ENCODE measurements at places on chromosomes 11 and 22.

DNA sequence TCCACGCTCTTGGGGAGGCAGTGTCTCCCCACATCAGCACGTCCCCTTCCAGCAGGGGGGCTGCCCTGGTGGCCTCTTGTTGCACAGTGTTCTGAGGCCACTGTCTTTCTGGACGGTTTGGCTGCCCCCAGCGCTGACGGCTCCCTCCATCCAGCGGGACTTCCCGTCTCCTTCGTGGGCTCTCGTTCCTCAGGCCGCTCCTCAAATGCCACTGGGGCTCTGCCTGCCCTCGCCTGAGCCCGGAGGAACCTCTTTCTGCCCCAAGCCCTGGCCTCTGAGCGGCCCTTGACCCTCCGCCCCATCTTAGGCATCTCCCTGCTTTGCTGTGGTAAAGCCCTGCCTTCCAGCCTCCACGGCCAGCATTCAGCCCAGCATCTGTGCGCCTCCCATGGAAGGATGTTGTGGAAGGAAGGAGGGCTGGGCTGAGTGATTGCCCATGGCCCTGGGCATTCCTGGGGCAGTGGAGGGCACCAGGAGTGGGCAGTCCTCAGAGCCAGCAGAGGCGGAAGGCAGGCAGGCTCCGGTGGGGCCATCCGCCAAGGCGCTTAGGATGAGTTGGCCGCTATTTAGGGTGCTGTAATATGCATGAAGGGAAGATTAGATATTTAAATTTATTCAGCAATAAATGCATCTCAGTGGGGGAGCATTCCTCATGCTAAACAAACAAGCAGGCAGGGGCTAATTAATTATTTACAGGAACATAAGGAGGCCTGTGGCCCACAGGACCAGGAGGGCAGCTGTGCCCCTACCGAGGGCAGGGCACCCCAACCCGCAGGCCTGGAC, 17.8 kb downstream of the OTUB1 start:
- no peak for DNase-seq

DNA sequence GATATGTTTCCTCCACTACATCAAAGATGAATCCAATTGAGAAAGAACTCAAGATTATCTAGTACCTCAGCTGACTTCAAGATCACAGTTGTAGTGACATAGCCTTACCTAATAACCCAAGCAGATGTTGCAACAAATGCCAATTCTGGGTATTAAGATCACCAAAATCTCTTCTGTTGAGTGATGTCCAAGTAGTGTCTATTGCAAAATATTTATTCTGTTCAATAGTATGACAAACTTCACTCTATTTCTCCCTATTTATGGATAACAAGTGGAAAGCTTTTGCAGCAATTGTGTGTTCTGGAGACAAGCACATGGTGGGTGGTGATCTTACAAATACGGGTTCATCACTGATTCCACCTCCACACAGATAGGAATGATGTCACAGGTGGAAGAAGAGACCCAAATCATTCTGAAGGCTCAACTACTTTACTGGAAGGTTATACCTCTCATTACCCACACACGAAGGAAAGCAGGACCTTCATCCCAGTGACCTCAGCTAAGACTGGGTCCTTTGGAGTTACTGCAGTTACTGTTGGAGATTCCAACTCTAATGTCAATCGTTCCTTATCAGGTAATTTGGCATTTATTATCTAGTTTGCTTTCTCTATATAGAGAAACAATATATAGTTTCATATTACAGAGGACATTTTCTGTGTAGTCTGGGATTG, 72.0 kb downstream of the CD44 start:
- no peak for DNase-seq

DNA sequence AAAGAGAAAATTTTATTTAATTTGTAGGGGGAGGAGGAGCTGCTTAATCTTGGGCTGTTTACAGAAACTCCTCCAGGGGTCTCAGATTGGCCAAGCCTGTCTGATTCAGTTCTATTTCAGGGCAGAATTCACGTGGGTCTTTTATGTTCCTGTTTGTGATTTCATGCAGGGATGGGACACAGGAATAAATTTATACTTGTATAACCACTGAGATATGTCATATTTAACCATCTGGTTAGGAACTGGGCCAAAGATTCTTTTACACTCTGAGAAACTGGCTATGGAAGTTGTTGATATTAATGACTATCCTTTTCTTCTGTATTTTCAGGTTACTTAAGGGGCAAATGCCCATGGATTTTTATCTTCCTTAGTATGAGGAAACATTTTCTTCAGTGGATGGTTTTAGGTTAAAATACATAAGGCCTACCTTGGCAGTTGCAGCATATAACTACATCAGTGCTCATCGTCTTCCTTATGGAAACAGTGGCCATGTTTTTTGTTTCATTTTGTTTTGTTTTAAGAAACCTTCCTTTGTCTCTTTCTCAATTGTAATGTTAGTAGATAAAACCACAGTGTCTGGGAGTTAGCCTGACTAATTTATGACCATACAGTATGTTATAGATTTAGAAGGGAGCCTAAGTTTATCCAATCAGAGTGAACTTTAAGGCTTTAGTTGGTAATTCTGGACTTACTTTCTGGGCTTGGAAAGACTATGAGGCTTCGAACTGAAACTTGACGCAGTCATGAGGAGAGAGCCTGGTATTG, 132.4 kb upstream of the ANO3 start:
- DNase-seq, result no peak

GRCh38 chr22:40610329-40610850, 26.1 kb downstream of the MRTFA start:
- DNase-seq, result no peak

DNA sequence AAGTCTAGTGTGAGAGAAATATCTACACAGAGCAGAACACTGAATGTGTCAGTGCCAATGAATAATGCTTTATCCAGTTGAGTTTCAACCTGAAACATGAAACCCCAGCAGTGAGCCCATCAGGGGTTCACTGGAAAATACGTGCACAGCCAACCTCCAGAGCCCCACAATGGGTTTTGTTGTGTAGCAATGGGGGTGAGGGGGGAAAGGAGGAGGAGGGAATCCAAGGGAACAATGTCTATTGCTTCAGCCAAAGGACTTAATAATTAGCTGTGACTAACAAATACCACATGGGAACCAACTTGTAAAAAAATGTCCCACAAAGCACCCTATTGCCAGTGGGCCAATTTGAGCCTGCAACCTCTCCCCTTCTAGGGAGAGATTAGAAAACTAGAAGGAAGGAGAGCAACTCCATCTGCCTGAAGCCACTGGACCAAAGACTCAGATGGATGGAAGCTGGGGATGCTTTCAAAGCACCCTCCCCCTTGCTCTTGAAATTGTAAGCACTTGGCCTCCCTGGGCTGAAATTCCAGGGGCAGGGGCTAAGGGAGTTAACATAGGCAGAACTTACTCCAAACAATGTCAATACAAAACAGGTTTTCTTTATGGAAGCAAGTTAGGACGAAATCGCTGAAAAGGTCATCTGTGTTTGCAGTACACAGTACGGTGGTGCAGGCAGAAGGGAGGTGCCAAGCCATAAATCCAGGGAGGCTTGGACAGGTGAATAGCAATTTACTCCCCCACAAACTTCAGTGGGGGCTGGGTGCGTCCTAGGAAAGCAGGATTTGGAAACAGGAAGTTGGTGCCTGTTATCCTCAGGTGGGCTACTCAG, 99.8 kb downstream of the ARL14EP start:
- no peak for DNase-seq

DNA sequence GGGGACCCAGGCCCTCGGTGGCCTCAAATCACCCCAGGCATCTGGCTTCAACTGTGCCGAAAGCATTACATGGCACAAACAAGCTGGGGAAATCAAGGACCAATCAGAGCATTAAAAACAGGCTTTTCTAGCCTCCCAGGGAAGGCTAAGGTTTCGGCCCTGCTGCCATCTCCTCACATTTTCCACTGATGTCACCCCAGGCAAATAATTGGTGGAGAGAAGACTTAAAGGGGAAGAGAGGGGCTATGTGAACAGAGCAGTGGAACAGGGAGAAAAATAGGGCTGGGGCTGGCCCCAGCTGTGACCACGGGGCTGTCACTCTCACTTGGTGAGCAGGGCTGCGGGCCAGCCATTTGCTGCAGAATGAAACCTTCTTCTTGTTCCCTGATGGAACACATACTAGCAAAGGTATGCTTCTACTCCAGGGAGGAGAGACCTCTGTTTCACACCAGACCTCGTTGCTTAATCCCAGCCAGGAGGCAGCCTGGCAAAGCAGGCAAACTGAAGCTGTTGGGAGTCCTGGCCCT, 581.3 kb downstream of the SOX6 start:
- no peak for DNase-seq

DNA sequence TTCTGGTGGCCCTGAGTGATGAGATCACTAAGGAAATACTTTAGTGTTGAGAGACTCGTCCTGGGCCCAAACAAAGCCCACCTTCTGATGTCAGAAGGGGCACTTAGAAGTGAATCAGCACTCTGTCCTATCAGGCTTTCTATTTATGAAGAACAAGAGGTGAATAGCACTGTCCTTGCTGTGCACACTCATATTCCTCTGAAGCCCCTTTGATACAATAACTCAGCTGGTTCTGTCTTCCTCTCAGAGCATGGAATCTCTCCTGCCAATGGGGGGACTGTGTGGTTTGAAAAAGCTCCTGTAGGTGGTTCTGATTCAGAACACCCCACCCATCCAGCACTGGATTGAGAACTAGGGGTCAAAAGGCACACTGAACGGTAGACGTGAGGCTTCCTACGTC, 348.1 kb downstream of the ETS1 start:
- DNase-seq, result no peak

GRCh38 chr11:131191606-131192005, 178.8 kb upstream of the NTM start:
- no peak for DNase-seq

GRCh38 chr11:120401506-120401905, 65.3 kb downstream of the ARHGEF12 start:
- no peak for DNase-seq

DNA sequence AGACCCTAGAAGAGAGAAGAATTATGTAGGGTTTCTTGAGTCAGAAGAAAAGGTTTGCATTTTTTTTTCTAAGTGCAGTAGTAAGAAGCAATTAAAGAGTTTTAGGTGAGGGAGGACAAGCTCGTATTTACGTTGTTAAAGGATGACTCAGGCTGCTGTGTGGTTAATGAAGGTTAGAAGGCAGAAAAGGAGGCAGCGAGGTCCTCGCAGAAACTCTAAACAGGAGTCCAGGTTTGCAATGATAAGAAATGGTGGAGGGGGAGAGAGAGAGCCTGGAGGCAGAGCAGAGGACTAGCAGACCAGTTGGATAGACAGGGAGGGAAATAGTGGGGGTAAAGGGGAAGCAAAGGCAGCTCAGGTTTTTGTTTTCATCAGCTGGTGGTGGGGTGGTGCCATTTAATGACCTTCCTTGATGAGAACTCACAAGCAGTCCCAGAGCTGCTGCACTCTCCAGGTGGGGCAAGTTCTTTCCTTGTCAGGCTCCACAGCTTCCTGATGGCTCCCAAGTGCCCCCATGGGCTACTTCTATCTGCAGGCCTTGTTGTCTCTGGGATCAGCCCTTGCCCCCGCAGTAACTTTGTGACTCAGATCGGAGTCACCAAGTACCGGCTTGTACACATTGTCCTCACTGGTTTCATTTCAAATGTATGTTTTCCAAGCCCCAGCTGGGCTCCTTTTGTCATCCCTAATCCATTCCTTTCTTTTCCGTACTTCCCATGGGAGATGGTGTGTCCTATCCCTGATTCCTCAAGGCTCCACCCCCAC, 8.3 kb upstream of the INSC start:
- DNase-seq, result no peak

GRCh38 chr11:80155412-80156017, 714.7 kb upstream of the TENM4 start:
- no peak for DNase-seq

- DNase-seq, result peak; percentile 41
Measured at GRCh38 chr11:61756452-61757212, 4.2 kb downstream of the MYRF start.

DNA sequence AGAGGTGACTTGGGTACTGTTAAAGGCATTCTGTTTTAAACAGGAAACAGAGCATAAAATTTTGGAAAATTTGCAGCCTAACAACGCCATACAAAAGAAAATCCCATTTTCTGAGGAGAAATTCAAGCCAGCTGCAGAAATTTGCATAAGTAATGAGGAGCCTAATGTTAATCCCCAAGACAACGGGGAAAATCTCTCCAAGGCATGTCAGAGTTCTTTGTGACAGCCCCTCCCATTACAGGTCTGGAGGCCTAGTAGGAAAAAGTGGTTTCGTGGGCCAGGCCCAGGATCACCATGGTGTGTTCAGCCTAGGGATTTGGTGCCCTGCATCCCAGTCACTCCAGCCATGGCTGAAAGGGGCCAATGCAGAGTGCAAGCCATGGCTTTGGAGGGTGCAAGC, 1333.1 kb upstream of the TENM4 start:
- no peak for DNase-seq

- no peak for DNase-seq
Measured at GRCh38 chr11:119580751-119581150, 148.2 kb downstream of the NECTIN1 start.

DNA sequence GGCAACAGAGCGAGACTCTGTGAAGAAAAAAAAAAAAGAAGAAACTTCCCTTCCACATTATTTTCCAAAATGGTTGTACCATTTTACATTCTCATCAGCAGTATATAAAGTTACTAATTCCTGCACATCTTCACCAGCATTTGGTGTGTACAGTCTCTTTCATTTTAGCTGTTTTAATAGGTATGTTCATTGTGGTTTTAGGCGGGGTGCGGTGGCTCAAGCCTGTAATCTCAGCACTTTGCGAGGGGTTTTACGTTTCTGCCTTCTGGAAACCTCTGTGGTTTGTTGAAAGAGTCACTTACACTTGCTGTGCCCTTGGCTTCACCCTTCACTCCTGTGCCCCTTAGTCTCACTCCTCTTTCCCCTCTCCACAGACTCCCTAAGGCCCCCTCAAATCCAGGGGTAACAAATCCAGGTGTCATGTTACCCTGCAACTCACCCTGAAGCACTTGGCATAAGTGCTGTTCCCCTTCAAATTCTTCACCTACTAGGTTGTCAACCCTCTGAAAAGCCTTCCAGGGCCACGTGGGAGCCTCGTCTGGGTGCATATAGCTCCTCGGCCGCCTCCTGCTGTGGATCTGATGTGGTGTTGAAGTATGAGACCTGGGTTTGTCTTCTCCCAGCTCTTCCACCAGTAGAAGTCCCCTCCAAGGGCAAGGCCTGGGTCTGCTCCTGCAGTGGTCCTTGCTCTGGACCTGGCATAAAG, 20.8 kb downstream of the TOB2 start:
- peak; percentile 16 for DNase-seq

GRCh38 chr11:14021738-14022137, 59.2 kb downstream of the SPON1 start:
- DNase-seq, result no peak

GRCh38 chr11:9459667-9460321, 1.0 kb upstream of the ZNF143 start:
- peak; percentile 14 for DNase-seq

DNA sequence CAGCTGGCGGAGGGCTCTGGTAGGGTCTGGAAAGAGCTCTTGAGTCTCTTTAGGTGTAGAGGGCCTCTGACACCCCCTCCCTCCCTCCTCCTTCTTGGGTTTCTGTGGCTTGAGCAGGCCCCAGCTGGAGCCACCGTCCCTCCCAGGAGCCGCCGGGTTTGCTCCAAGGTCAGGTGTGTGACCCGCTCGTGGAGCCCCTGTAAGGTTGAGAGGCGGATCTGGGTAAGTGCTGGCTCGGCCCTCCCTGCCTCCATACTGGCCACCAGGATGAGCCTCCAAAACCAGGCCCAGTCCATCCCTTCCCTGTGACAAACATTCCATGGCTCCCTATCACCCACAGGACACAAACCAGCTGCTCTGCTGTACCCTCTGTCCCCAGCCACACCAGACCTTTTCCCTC, 9.3 kb downstream of the PLEKHB1 start:
- DNase-seq, result no peak

All from CD4-positive, alpha-beta T cell treated with Interleukin-6 at 100 ng/mL for 8 hours (primary cell).